GM13976 (cell line): ENCODE measurements at places on chromosomes 3 and 15.
A peak's percentile ranks its signal among the peaks of the same experiment; 100 is the strongest.

GRCh38 chr15:36831904-36832287 lies 252.5 kb downstream of the CDIN1 start:
- DNase-seq, result no peak

GRCh38 chr3:152457500-152458375 lies 189.0 kb downstream of the MBNL1 start:
- no peak for DNase-seq

- no peak for DNase-seq
Measured at GRCh38 chr15:70047386-70048197, 50.1 kb downstream of the TLE3 start.

- no peak for DNase-seq
Measured at GRCh38 chr3:149330609-149331331, 2.7 kb downstream of the TM4SF18 start.

DNA sequence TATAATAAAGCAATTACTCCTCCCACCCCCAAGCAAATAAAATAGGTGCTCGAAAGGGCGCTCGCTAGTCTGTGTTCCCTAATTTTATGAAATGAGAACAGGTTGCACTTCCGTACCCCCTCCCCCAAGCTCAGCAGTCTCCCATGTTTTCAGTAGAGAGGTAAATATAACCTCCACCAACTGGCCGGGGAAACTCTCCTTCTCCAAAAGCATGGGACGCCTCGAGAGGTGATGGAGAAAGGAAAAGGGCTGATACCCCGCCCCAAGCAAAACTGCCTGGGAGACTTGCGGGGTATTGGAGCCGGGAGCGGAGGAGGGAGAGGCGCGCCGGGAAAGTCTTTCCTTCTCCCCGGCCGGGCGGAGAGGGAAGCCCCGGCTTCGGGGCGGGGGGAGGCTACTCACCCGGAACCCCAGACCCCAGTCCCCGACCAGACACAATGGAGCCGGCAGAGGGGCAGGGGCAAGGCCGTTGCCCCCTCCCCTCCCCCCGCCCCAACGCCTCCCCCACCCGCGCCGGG lies 605 bp downstream of the DCUN1D1 start:
- peak; percentile 37 for DNase-seq

GRCh38 chr3:170480111-170480510 lies 61.4 kb downstream of the CLDN11 start:
- DNase-seq, result no peak

- no peak for DNase-seq
Measured at GRCh38 chr3:158470944-158471638, 99.9 kb upstream of the MLF1 start.

DNA sequence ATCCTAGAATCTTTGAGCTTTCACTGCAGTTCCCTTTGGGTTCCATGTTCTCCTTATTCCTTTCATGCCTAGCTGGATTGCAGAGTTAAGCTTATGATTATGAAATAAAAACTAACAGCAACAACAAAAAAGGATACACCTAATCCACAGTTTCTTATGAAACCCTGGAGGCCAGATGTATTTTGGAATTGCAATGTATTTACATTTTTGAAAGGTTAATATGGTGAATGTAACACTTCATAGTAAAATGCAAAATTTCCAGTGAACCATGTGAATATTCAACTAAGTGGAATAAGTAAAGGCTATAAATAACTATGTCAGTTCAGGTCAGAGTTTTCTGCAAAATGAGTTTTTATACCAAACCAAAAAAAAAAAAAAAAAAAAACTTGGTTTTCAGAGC lies 65.8 kb upstream of the FLNB start:
- DNase-seq, result no peak

DNA sequence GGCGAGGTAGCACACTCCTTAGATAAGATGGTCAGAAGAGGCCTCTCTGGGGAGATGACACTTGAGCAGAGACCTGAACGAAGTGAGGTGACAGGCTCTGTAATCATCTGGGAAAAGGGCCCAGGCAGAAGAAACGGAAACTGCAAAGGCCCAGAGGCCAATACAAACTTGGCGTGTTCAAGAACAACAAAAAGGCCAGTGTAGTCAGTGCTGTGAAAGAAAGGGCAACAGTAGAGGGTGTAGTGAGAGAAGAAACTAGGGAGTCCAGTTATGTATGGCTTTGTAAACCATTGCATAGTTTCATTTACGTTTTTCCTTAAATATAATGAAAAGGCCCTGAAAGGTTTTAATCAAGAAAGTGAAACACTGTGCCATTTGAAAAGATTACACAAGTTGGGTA lies 31.8 kb downstream of the PLD1 start:
- no peak for DNase-seq

GRCh38 chr3:9448071-9448470 lies 50.7 kb downstream of the SETD5 start:
- DNase-seq, result no peak

DNA sequence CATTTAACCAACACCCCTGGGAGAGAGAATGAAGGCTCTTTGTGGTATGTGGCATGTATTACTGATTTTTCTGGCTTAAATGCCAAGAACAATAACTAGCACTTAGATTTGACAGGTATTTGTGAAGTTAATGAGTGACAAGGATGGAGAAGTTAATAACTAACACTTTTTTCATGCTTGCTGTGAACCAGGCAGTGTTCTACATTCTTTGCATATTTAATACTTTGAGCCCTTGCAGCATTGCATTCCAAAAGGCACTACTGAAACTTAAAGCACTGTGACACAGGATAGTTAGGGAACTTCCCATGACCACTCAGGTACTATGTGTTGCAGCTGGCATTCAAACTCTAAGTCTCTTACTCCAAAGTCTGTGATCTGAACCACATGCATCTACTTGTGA lies 650.6 kb downstream of the ZPLD1 start:
- no peak for DNase-seq

GRCh38 chr3:190606596-190606995 lies 92.7 kb downstream of the IL1RAP start:
- no peak for DNase-seq

- peak; percentile 87 for DNase-seq
Measured at GRCh38 chr3:184354121-184354728, 7.2 kb downstream of the CLCN2 start.

GRCh38 chr3:124859025-124859424 lies 28.1 kb downstream of the ITGB5 start:
- no peak for DNase-seq

- DNase-seq, result no peak
Measured at GRCh38 chr3:81437683-81438082, 323.8 kb downstream of the GBE1 start.

DNA sequence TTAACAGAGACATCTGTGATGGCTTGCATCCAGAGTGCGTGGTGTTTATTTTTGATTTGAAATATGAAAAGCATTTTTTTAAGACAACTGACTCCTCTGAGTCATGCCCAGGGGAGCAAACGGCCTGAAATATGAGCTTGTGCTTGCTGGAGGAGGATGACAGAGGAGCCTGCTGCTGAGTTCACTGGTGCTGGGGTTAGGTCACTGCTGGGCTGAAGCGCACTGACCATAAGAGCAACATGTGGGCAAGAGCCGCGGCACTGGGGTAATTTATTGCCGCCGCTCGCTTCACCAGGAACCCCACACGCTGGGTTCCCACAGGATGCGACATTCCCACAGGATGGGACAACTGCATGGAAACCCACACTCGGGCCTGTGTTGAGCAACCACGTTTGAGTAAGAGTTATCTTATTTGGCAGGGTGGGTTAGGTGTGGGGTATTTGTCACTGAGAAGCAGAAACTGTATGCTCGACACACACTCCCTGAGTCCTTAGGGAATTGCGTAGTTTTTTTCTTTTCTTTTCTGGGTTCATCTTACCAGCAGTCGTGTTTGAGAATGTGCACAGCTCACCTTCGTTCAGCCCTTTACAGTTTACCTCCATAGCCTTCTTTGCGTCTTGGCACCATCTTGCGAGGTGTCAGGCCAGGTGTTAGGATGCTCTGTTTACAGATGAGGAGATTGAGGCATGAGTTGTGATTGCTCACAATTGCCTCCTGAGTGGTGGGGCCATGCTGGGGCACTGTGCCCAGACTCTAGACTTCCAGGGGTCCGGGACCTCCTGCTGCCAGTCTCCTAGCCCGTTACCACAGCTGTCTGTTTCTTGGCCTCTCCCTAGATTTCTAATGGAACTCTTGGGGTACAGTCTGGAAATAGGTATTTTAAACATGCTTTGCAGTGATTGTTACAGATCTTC lies 60.4 kb downstream of the SMAD3 start:
- no peak for DNase-seq

GRCh38 chr15:51069983-51070382 lies 24.7 kb downstream of the TNFAIP8L3 start:
- peak; percentile 57 for DNase-seq

- no peak for DNase-seq
Measured at GRCh38 chr3:22245811-22246583, 495.0 kb upstream of the ZNF385D start.

- DNase-seq, result no peak
Measured at GRCh38 chr3:50483374-50483773, 20.1 kb downstream of the CACNA2D2 start.

- no peak for DNase-seq
Measured at GRCh38 chr3:143237077-143237627, 117.6 kb downstream of the CHST2 start.

DNA sequence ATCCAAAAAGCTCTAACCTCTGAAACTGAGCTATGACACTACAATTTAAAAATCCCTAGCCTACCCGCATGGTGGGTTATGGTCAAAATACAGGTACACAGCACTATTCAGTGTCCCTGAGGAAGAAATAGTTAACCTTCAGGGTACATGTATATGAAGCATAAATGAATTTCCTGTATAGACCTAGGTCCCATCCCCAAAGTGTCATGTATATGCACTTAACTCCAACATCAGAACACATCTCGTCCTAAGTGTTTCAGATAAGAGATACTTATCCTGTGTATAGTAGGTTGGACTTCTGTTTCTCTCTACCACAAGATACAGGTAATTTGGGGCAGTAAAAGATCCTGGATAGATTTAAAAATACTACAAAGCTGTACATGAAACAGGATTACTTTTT lies 6.4 kb downstream of the RPL14 start:
- no peak for DNase-seq

DNA sequence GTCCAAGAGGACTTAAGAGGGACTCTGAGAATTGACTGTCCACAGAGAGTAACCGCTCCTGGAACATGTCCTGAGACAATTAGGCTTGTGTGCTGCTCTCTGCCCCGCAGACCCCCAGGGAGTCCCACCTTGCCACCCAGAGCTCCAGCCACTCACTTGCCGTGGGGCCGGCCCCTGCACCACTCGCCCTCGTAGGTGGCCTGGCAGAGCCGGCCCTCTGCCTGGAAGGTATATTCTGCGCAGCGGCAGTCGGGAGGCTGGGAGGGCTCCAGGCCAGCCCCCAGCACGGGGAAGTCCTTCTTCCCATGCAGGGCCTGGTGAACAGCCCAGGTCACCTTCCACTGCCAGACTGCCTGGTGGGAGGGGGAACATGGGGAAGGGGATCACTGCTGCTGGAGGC lies 10.5 kb downstream of the ALS2CL start:
- DNase-seq, result no peak

- DNase-seq, result no peak
Measured at GRCh38 chr15:90707489-90707888, 9.7 kb upstream of the BLM start.

- DNase-seq, result no peak
Measured at GRCh38 chr3:154584041-154584440, 154.1 kb upstream of the GPR149 start.

GRCh38 chr3:106587551-106587950 lies 718.7 kb upstream of the CBLB start:
- DNase-seq, result no peak

DNA sequence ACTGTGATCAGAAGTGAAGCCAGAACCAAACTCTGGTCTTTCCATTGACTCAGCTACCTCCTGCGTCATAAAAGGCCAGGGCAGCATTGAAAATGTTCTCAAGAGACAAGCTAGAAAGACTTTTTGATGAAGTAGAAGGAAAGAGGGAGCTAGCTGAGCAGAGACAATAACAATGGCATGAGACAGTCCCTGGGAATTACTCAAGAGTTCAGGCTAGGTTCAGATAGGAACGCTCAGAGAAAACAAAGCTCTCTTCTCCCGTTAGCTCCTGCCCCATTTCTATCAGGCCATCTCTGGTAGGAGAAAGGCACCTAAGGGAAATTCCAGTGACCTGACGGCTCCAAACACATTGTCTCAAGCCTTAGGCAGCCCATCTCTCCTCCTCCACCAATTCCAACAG lies 7.0 kb upstream of the OXTR start:
- no peak for DNase-seq

DNA sequence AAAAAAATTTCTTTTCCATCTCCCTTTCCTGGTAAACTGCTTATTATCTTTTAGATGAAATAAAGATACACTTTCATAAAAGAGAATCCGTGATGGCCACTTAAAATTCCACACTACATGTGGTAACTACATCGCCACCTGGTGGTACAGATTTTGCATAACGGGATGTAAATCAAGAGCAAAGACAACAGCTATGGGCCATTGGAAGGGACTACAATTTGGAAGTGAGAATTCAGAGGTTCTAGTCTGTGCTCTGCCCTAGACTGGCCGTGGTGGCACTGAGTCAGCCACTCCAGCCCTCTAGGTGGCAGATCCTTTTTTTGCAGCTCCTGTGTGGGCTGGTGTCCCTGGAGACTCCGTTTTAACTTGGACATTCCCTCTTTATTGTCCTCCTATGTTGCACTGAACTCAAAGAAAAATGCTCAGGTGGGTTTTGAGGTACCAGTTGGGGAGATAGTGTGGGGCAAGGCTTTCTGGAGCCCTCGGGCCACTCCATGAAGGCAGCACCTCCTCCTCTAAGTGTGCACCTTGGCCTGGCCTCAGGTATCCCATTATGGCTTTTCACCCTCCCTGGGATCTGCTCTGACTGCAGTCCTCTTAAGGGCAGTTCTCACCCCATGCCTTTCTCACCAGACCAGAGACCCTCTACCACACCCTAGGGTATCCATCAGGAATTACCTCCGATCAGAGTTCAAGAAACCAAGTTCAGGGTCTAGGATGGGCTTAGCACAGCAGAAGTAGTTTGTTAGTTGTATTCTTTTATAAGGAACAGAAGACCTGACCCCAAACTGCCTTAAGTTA lies 54.9 kb downstream of the SPSB4 start:
- DNase-seq, result peak; percentile 71

DNA sequence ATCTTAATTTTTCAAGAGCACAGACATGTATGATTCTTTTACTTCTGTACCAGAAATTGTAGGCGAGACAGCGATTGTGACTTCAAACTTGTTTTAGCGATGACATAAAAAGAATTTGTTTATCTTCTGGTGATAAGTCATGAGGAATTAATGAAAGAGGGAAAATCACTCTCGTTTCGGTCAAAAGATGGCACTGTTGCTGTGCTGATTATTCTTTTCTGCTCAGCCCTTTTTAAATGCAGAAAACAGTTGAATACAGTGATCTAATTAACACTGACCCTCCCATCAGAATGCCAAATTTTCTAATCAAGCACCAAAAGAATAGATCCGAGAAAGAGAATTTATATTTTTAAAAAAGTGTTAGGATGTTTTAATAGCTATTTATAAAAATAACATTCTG lies 52.6 kb downstream of the NSUN3 start:
- DNase-seq, result no peak
